Activated naive CD8-positive, alpha-beta T cell treated with anti-CD3 and anti-CD28 coated beads for 36 hours (primary cell): ENCODE measurements at places on chromosomes 3 and 15. TPM values are rescaled to one million over a fixed set of nuclear protein-coding genes. Genes with fewer than 3 reads are reported as not detected.
A peak's percentile ranks its signal among the peaks of the same experiment; 100 is the strongest.

SLC33A1 gene
- 16.3 TPM for total RNA-seq

CACNA2D3 gene
- not detected for total RNA-seq

MNS1 gene
- total RNA-seq = 1.4 TPM

WDR93 gene
- total RNA-seq = not detected

RASGRP1 gene
- 42.7 TPM for total RNA-seq

DPP8 gene
- 30.8 TPM for total RNA-seq

RNU5B-1 gene
- total RNA-seq = not detected

GHSR gene
- not detected for total RNA-seq

FSIP1 gene
- total RNA-seq = 0.62 TPM

CISH gene
- 192 TPM for total RNA-seq

GRCh38 chr3:77236118-77236517 lies 196.2 kb downstream of the ROBO2 start:
- no peak for DNase-seq

GRCh38 chr3:4517643-4518311 lies 24.6 kb downstream of the ITPR1 start:
- no peak for DNase-seq

DNA sequence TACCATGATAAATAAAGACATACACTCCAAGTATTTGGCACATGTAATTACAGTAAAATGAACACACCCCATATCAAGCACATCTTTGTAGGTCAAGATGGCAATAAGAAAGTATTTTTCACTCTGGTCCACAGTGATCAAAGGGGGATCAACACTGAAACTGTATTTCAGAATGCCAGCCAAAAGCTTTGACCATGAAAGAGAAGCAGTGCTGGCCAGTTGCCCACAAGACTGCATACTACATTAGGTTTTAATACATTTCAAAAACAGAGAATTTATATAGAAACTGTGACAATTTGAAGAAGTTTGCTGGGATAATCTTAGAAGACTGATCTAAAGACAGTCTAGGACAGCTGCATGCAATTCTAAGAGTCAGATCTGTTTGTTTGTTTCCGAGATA lies 1035.3 kb downstream of the FHIT start:
- DNase-seq = no peak

DNA sequence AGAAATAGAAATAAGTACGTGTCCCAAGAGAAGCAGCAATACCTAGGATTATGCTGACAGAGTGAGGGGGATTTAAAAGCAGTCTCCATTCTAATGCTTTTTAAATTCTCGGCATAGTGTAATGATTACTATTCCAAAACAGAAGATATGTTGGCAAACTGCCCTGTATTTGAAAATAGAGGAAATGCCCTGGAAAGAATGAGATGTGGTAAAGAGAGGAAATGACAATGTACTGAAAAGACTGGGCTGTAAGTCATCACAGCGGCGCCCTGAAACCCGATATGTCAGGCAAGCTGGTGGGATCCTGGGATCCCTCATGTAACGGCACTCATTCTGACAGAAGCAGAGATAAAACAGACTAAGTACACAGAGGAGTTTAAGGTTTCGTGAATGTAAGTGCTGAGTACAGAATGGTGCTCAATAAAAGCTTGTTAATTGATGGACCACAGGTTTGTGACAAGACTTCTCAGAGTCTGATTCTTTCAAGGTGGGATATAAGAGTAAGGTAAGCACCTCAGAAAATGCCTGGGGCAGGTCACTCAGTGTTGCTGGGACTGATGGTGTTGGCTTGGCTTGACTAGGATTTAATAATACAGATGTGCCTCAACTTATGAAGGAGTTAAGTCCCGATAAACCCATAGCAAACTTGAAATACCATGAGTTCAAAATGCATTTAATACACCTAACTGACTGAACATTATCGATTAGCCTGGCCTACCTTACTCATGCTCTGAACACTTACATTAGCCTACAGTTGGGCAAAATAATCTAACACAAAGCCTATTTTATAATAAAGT lies 91.4 kb downstream of the NFKBIZ start:
- DNase-seq = peak; percentile 30

- DNase-seq = no peak
Observed at GRCh38 chr15:99992611-99993231, 259.5 kb upstream of the LYSMD4 start.

GRCh38 chr3:141000686-141001085 lies 50.5 kb upstream of the SPSB4 start:
- no peak for DNase-seq

- DNase-seq = no peak
Observed at GRCh38 chr3:140724856-140725812, 47.3 kb downstream of the TRIM42 start.

DNA sequence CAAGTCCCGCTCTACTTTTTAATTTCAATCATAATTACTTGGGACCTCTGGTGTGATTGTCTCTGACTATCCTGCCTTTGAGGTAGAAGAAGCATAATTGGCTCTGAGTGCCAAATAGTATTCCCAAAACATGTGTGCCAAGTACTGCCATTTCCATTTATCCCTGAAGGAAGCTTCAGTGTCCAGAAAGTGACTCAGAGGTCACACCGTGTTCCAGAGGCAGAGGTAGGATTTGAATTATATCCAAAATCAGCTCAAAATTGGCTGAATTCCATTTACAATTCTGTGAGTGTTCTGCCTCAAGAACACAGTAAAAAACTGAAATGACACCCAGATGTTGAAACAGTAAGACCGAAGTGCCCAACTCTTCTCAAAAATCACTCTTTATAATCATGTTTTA lies 255.3 kb downstream of the RSL24D1 start:
- no peak for DNase-seq

GRCh38 chr3:155070316-155070715 lies 9.8 kb upstream of the MME start:
- DNase-seq = no peak

DNA sequence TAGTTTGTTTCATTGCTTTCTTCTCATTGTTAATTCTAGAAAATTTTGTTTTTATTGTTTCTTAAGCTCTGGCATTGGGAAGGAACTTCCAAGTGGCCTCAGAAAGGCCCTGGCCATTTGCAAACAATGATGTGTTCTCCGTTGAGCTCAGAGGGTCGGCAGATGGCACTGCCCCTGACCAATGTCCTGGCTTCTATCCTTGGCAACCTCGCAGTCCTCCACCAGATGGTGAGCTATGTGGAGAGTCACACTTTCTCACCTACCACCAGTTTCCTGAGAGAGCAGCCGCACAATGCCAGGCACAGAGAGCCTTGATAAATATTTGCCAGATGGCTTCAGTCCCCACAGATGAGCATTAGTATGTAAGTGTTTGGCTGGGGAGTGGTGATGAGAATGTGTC lies 343.7 kb downstream of the EPHB1 start:
- no peak for DNase-seq

DNA sequence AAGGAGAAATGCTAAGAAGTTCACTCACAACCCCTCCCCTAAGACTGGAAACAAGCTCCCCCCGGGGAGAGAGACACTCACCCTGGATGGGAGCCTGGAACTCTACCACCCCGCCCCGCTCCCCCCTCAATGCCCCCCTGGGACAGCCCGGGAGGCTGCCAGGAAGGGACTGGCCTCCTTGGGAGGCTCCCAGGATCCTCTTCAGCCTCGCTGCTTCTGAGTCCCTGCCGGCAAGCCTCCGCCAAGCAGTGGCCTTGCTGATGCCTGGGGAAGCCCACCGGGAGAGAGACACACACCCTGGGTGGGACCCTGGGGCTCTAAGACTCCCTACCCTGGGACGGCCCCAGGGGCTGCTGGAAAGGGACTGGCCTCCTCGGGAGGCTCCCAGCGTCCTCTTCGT lies 33.4 kb downstream of the CPEB1 start:
- no peak for DNase-seq

GRCh38 chr3:140468407-140468806 lies 209.5 kb upstream of the TRIM42 start:
- DNase-seq = no peak

DNA sequence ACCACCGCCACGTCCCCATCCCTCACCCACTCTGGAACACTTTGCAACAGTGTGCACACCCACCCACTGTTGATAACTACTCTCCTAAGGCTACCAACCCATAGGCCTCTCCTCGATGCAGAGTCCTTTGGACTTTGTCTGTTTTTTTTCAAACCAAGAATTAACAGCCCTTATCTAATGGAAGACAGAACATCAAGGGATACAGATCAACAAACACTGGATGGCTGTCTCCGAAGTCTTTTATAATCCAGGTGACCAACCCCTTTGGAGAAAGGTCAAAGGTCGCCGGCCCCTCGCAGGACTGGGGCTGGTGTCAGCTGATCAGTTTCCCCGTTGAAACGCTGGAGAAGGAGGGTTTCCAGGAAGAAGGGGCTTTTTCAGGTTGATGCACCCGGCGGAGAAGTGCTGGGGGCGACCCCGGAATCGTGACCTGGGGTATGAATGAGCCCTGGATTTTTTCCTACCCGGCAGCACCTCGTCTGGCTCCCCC lies 532 bp downstream of the B4GALT4 start:
- DNase-seq = no peak

DNA sequence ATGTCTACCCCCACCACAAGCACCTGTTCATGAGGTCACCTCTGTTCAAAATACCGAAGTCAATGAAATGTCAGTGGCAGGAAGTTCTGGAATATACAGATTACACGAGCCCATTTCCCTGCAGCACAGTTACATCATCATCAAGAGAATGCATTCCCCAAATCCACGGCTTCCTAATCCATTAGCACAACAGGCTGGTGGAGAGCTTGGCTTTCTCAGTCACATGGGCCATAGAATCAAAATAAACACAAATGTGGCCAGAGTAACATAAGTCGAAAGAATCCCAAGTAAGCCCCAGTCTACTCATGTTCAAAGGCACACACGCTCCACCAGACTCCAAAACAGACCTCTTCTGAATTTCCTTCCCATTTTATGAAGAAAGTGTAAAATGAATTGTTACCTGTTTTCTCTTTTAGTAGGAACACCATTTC lies 419.3 kb downstream of the MAGI1 start:
- DNase-seq = no peak

- no peak for DNase-seq
Observed at GRCh38 chr3:107978131-107979055, 112.4 kb downstream of the CD47 start.

DNA sequence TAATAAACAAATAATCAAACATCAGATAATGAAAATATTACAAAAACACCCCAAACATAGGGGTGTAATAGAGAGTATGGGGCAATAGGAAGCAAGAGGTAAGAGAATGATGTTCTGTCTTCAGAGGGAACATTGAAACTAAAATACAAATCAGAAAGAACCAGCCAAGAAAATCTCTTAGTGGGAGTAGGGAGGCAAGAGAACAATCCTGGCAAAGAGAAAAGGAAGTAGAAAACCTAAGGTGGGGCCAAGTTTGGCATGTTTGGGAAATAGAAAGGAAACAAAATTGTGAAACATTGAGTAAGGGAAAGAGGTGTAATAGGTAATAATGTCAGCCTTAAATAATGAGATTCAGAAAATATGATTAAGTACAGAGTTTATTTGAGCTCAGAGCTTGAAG lies 467.1 kb downstream of the RBMS3 start:
- DNase-seq = no peak

- DNase-seq = no peak
Observed at GRCh38 chr3:159607856-159608255, 380.8 kb upstream of the IL12A start.

DNA sequence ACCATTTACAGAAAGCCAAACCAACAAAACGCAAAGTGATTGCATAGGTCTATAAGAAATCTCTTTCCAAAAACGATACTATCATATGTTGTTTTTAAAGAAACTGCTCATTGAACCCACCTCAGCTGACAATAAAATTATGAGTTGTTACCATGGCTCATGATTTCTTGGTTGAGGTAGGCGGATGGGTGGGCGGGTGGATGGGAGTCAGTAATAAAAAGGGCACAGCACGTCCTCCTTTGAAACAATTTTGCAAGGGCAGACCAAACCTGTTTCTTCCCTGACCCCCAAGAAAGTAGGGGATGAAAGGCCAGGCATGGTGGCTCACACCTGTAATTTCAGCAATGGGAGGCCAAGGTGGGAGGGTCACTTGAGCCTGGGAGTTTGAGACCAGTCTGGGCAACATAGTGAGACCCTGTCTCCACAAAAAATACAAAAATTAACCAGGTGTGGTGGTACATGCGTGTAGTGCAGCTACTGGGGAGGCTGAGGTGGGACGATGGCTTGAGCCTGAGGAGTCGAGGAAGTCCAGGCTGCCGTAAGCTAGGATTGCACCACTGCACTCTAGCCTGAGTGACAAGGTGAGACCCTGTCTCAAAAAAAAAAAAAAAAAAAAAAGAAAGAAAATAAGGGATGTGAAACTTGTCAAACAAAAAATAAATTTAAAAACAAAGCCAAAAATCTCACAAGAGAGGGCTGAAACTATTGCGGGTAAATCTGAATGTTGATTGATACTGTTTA lies 2.1 kb downstream of the ABHD10 start:
- no peak for DNase-seq

GRCh38 chr3:76869726-76870384 lies 170.0 kb upstream of the ROBO2 start:
- no peak for DNase-seq

- DNase-seq = no peak
Observed at GRCh38 chr3:111593666-111594065, 1.5 kb downstream of the ZBED2 start.

- no peak for DNase-seq
Observed at GRCh38 chr3:116947809-116948208, 238.2 kb downstream of the TUSC7 start.

DNA sequence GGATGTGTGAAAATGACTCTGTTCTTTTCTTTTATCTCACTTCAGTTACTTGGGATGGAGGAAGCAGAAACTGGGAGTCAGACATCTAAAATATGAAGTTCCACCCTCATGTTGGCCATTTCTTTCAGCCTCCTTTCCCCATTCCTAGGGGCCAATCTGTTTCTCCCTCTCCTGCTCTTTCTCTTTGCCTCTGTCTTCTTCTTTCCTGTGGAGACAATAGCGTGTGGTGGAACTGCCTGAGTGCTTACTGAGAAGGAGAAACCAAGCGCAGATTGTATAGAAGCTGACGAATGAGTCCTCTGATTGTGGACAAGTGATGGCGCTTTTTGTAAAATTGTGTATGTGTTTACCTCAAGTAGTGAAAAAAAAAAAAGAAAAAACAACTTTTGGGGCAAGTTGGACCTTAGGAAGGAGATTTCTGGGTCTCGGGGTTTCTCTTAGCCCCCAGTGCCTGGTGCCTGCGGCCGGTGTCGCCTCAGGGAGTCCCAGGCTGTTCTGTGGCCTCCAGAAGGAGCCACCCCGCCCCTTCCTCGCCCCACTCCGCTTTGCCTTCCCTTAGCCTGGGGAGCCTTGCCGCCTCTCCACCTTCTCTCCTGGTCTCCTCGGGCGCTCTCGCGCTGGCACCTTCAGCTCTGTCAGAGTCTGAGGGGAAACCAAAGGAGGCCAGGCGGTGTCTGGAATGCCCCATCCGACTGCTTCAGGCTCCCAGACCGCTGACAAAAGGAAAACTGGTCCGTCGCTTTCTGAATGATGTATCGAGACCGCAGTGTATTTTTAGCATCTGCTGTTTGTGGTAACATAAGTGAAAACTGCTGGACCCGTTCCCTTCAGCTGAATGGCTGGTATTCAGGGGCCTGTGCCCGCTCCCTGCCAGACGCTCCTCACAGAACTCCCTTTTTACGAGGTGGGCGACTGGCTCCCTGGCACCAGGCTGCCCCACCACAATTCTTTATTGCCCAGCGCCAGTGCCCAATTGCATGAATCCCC lies 30.1 kb downstream of the SCG5 start:
- DNase-seq = no peak
